ENCODE measurements at places on chromosomes 4 and X.

GRCh38 chr4:11546391-11547175, 117.9 kb upstream of the HS3ST1 start:
- no peak for DNase-seq

GRCh38 chr4:67207941-67208441, 337.3 kb downstream of the CENPC start:
- DNase-seq, result no peak

DNA sequence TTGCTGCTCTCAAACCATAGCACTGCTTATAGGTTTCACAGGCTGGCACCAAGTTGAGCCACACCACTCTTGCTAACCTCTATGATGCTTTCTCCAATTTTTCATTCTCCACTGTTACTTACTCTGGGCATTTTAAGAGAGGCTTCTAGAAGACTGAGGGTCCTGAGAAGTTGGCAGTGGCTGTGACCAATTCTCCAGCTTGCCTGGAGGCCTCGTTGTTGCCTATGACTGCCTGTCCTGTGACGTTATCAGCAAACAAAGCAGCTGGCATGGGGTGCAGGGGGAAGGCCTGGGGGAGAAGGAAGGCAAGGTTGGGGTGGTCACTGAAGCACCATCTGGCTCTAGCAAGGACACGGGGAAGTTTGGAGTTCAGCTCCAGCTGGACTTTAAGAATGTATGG, 30.4 kb upstream of the PDLIM3 start:
- no peak for DNase-seq

DNA sequence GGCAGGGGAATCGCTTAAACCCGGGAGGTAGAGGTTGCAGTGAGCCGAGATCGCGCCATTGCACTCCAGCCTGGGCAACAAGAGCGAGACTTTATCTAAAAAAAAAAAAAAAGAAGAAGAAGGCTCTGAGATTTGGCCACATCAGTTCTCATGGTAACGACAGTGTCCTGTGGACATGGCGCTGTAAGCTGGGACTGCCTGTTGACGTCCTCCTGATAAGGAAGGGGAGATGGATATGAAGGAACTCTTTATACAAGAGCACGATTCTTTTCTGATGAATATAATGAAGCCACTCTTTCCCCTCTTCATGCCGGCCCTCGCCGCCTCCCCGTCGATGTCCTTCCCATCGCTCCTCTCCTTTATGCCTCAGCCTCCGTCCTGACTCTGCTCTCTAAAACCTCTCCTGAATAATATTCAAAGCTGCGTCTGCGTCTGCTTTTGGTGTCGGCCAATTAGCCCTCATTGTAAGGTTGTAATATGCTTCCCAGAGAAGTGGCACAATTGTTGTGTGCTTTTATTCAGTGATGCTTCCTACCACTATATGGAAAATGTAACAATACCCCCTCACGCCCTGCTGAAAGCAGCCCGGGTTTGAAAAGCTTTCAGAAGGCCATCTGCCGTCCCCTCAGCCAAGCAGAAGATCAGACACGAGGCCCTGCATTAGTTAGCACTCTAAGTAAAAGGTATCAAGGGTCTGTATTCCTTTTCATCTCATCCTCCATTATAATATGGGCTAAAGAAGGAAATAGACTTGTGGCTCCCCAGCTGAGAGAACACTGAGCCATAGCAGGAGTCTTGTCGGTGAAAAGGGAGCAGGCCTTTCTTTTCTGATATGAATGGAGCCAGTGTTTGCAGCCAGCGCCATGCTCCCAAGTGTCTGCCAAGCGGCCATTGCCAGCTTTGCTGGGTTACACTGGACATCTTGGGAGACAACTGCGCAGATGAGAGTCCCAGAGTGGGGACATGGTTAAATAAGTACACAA, 22.1 kb upstream of the SCOC start:
- DNase-seq, result no peak

DNA sequence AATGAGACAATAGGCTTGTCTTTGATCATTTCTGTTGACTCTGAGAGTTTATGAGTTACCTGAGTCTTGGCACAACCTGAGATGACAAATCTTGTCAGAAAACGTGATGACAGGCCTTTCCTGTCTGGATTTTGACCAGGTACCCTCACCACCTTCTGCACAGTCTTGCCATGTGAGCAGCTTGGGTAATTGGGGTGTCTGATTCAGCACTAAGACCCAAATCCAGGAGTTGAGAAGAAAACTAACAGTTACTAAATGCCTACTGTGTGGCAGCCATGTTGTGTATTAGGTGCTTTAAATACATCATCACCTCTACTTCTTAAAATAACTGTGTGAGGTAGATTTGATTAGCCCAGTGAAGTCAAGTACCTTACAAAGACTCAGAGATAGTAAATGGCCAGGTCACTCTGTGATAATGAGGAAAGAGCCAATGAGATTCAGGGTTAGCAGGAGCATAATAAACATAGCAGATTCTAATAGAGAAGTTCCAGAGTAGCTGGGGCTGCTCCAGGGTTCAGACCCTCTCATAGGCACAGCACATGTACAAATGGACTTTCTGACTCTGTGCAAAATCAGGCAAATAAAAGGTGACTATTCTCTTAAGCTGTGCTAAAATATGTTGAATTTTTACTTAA, 2.8 kb downstream of the EREG start:
- DNase-seq, result no peak

- DNase-seq, result peak; percentile 45
Observed at GRCh38 chr4:87188048-87188447, 32.4 kb downstream of the KLHL8 start.

DNA sequence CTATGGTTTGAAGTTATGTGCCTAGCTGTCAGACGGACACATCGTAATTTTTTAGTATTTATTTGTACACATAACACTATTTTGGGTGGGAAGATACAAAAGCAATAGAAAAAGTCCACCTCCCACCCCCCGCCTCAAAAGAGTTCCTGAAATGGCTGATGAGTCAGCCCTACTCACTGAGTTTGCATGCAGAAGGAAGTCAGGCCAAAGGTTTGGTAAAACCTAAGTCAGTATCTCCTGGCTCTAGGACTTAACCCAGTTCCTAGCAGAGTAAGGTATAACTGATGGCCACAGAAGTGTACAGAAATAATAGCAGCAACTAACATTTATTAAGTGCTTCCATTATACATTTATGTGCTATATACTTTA, 2.9 kb upstream of the KLHL2 start:
- no peak for DNase-seq

DNA sequence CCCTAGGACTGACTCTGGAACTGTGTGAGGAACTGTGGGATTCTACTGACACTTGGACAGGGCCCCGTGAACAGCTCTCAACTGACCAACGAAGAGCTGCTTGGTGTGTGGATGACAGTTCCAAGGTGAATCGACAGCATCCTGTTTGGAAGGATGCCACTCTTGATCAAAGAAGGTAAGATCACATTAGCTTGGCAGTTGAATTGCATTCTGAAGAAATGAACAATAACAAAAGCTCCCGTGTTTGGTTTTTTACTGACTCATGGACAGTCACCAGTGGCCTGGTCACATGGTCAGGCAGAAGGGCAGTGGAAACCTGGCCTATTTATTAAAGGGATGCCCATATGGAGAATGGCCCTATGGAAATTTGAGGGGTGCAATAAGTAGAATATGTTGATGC, 33.1 kb upstream of the GPR34 start:
- no peak for DNase-seq

- DNase-seq, result peak; percentile 80
Observed at GRCh38 chr4:1721003-1721665, at the start of the genes TACC3 and TMEM129. TSS of gene TACC3 (plus strand) at chr4:1721521. CDS start at chr4:1723422, 1,901 bp downstream. TSS of gene TMEM129 (minus strand) at chr4:1721323. CDS start at chr4:1720837, 486 bp downstream.

GRCh38 chr4:48175806-48176205, 41.8 kb upstream of the TXK start:
- DNase-seq, result no peak

GRCh38 chr4:76342191-76342590, 35.7 kb downstream of the STBD1 start:
- DNase-seq, result no peak

DNA sequence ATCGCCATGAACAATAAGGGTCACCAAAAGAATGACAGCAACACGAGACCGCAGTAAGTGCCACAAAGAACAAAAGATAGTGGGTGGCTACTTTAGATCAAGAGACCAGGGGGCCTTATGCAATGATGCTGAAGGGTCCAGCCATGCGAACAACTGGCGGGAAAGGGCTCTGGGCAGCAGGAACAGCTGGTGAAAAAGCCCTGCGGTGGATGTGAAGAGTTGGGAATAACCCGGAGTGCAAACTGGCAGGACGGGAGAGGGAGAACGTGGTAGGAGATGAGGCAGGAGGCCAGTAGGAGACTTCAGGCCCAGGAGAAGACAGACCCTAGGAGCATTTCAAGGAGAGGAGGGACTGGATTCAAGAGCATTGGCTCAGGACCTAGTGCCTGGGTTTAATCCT, 120.2 kb downstream of the AFAP1 start:
- no peak for DNase-seq

All from forelimb muscle (tissue), 1 donor.